ENCODE measurements at places on chromosomes 3 and 15.

DNA sequence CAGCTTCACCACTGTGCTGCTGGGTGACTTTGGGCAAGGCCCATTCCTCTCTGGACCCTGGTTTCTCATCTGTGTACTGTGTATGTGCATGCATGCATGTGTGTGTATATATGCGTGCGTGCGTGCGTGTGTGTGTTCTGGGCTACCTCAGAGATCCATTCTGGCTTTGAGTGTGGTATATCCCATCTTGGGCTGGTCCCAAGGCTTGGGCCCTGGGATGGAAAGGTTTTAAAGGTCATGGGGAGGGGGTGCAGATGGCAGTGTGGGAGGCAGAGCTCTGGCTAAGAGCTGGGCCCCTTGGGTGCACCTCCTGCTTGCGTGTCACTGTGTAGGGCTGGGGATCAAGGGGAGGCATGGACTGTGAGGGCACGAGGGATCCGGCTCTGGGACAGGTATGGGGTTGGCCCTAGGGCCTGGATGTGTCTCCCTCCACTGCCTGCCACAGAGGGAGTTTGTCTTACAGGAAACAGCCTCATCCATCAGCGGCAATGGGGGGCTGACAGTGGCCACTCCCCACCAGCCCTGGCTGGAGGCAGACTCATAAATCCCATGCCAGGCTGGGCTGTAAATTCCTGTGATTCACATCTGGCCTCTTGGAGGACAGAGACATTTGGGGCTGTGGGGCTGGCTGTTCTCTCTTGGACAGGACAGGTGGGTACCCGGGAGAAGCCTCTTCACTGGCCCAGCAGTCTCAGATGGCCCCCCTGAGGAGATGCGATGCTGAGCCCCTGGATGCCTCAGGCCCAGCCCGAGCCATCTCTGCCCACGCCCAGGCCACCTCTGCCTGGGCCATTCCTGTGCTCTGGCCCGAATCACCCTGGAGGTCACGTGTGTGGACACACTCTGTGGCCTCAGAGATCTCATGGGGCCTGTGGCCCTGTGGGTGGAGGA, 21.4 kb upstream of the CSPG4 start:
- DNase-seq: no peak

DNA sequence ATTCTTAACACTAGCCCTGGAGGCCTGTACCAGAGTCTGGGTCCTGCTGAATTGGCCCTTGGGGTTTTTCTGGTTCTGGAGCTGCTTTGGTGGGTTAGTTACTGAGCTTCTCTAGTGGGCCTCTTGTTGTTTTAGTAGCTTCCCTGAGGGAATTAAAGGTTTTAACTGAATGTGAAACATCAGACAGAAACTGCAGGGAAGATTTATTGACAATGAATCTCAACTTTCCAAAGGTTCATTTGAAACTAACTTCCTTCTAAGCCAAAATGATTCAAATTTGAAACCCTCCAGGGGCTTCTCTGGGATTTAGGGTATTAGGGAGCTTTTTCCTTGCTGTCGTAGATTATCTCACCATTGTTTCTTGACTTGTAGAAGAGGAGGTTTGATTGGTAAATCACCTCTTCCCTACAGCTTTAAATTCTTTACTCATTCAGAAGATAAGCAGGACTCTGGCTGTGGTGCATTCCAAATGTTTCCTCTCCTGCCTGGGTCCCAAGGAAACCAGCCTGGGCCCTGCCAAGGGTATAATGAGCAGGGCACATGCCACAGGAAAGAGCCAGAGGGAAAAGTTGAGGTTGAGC, 71.0 kb downstream of the TP63 start:
- no peak for DNase-seq

- no peak for DNase-seq
Observed at GRCh38 chr3:123641505-123641904, 56.7 kb upstream of the HACD2 start.

GRCh38 chr3:45105855-45106671, 40.1 kb downstream of the CDCP1 start:
- DNase-seq: no peak

DNA sequence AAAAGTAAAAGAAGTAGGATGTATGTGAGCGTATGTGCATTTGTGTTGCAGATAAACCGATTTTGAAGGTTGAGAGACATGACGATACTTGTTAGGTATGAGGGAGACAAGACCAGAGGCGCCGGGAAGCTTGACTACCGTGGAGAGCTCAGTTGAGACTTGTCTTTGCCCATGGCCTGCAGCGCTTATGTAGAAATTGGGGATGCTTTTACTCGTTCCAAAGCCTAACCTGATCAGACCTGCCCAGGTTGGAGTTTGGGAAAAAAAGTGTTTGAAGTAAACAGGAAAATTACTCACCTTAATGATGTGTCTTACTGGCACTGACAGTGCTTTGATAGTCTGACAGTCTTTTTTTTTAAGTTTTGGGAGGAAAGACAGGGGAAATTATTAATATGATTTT, 202.8 kb downstream of the TP63 start:
- peak; percentile 4 for DNase-seq

DNA sequence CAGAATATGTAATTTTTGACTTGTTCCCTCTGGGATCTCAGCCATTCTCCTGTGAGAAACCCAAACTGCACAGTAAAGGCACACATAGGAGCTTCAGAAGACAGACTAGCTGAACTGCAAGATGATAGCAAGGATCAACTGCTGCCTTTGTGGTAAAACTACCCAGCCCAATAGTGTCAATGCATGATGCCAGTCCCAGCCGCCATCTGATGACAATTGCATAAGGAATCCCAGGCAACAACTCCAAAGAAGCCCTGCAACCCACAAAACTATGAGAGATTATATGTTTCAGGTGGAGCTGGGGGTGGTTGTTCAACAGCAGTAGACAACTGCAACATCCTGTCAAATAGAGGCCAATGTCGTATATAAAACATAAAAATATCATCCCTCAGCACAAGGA, 192.4 kb upstream of the ARPP21 start:
- no peak for DNase-seq

- DNase-seq: no peak
Observed at GRCh38 chr3:32583708-32584107, 13.1 kb upstream of the DYNC1LI1 start.

DNA sequence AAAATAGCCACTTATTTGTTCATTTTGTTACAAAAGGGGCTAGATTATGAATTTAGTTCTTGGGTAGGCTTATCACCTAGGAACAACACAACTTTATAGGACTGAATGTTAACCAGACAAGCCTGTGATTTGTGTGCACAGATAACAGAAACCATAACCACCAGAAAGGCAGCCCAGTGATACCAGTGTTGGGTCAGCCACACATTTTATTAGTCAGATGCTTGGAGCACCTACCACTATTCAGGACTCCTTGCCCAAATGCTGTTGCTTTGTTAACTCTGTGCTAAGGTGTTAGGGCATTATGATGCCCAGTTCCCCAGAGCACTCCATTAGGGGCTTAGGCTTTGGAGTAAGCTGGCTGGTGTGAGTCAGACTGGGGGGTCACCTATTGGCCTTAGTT, 22.5 kb downstream of the PLCL2 start:
- no peak for DNase-seq

GRCh38 chr3:193231201-193231600, 9.8 kb upstream of the PLAAT1 start:
- no peak for DNase-seq

DNA sequence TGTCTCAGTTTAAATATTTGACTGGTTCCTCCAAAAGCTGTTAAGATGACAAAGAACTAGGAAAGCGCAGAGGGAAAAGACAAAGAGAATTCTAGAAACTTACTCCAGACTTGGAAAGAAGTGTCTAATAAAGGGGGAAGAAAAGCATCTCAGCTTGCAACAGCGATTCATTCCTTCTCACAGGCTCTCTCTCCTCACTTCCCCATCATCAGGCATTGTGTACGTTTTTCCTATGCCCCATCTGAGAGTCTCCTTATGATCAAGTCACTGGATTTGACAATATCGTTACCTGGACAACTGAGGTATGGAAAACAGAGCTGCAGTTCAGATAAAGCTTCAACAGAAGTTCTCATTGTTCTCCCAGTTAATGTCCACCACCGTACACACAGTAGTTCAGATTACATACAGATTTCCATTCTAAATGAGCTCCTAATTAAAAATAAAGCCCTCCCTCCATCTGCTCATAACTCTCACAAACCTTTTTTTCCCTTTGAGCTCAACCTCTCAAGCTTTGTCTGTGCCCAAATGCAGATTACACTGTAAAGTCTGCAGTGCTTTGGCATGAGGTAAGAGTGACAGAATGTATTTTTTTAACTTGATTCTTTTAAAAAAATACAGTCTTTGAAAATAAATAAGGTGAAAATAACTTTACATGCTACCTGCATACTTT, 254.4 kb upstream of the THBS1 start:
- DNase-seq: no peak

DNA sequence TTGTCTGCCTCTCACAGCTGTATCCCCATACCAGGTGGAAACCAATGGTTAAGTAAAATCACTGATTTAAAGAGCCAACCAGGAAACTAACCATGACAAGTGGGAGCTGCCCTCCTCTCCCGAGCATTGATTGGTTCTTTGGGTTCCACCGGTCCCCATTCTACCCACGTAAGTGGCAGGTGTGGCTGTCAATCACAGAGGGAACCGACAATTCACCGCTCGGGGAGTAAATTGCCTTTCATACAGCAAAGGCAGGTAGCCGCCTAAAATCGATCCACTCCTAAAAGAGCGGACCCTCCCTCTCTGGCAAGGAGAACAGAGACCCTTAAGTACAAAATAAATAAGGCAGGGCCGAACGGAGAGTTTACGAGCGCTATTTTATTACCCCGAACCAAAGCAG, 1.2 kb downstream of the ERC2 start:
- no peak for DNase-seq
